ENCODE measurements at places on chromosomes 2 and 18. TPM values are rescaled to one million over a fixed set of nuclear protein-coding genes. Genes with fewer than 3 reads are reported as not detected.

- peaks cover 4% of the 10 kb centered on the region for H3K27me3 ChIP-seq
- H3K4me1 ChIP-seq, result peaks cover 47% of the 10 kb centered on the region
- no peaks in the 10 kb centered on the region for H3K36me3 ChIP-seq
- peak; percentile 7 for DNase-seq
- H3K4me3 ChIP-seq, result peak overlapping the region; percentile 45
- peak overlapping the region; percentile 56 for H3K27ac ChIP-seq
Observed at GRCh38 chr2:235642446-235643098, 148.7 kb downstream of the AGAP1 start.

GRCh38 chr2:222959358-222959757 is 92.6 kb upstream of the KCNE4 start:
- DNase-seq, result peak; percentile 93
- H3K4me1 ChIP-seq, result peaks cover 31% of the 10 kb centered on the region
- peak overlapping the region; percentile 61 for H3K4me3 ChIP-seq
- H3K27ac ChIP-seq, result peak overlapping the region; percentile 84

- H3K27me3 ChIP-seq, result no peaks in the 10 kb centered on the region
- DNase-seq, result peak; percentile 66
- H3K36me3 ChIP-seq, result no peaks in the 10 kb centered on the region
- H3K4me3 ChIP-seq, result no peak overlapping the region
Observed at GRCh38 chr2:191051825-191052778, 38.1 kb upstream of the STAT1 start.

- H3K27ac ChIP-seq, result no peak overlapping the region
- no peaks in the 10 kb centered on the region for H3K27me3 ChIP-seq
- no peak overlapping the region for H3K4me3 ChIP-seq
Observed at GRCh38 chr2:62489162-62489561, 16.8 kb downstream of the TMEM17 start.

DNA sequence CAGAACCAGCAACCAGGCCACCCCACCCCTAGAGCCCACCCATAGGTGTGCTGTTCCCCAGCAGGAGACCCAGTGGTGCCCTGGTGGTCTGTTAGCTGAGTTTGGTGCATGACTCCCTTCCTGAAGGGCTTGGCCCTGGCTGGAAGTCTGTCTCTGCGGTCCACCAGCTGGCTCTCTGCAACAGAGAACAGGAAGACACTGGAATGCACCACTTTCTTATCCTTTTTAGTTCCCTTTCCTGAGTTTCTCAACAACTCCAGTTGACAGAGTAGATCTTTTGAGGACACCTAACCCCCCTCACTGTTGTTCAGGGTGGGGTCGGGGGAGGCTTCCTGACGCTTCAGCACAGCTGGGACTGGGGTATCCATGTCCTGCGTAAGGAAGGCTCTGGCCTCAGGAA is 11.9 kb upstream of the RPL37A start:
- no peak overlapping the region for H3K27ac ChIP-seq
- no peaks in the 10 kb centered on the region for H3K27me3 ChIP-seq
- DNase-seq, result no peak
- peaks cover 13% of the 10 kb centered on the region for H3K36me3 ChIP-seq

DNA sequence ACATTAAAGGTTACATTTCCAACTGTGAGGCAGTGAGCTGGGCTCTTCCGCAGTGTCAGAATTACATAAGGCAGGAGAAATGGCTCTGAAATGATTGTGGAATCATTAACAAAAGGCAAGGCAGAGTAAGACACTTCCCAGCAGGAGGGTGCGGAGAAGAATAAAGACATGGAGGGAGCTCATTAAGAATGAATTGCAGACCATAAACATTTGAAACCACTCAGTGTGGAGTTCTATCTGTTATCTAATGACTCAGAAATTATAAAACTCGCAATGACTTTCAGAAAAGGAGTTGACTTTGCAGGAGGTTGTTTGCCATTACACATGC is 77.0 kb downstream of the SMIM21 start:
- DNase-seq, result no peak
- H3K27me3 ChIP-seq, result peaks cover 3% of the 10 kb centered on the region
- peaks cover 8% of the 10 kb centered on the region for H3K36me3 ChIP-seq
- no peak overlapping the region for H3K4me3 ChIP-seq
- no peak overlapping the region for H3K27ac ChIP-seq
- H3K4me1 ChIP-seq, result no peaks in the 10 kb centered on the region

DNA sequence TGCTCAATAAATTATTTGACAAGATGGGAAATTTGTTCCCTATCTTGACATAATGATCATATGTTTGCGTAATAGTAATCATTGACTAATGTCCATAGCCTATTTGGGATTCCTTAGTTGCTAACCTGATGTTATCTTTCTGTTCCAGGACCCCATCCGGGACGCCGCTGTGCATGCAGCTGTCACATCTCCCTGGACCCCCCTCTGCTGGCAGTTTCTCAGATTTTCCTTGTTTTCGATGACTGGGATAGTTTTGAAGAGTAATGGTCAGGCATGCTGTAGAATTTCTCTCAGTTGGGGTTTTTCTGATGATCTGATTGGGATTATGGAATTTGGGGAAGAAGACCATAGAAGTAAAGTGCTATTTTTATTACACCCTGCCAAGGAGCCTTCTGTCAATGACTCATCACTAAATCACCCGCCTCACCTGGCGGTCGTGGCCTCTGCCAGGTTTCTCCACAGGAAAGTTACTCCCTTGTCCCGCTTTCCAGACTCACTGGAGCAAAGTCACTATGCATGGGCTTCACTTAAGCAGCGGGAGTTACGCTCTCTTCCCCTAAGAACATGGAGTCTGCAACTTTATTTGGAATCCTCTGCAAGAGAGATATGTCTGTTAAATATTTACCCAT is 19.9 kb upstream of the TMEM18 start:
- no peak overlapping the region for H3K4me3 ChIP-seq
- no peak for DNase-seq
- no peak overlapping the region for H3K27ac ChIP-seq
- H3K36me3 ChIP-seq, result no peaks in the 10 kb centered on the region

The CDH19 gene
- total RNA-seq, result not detected

The SERPINB11 gene
- total RNA-seq, result not detected

The C2orf92 gene
- 2.2 TPM for total RNA-seq

The G6PC2 gene
- not detected for total RNA-seq

Measured in HFFc6 (cell line).